GM23338 (cell line): ENCODE measurements at places on chromosomes 6 and 20. TPM values are rescaled to one million over a fixed set of nuclear protein-coding genes. Genes with fewer than 3 reads are reported as not detected.

Gene POPDC3
- 5.1 TPM in 2 replicates for total RNA-seq

Gene LST1
- not detected in 2 replicates for total RNA-seq

Gene ANKS1A
- total RNA-seq = 29.6 and 31.9 TPM in 2 replicates

Gene SIRPG
- total RNA-seq = not detected in 2 replicates

Gene TMC2
- 0.12 TPM in 1 of 2 replicates, not detected in the other for total RNA-seq

Gene TPMT
- 17.5 and 21.6 TPM in 2 replicates for total RNA-seq

Gene ASIP
- not detected in 2 replicates for total RNA-seq

Gene PDE7B
- total RNA-seq = 0.07 TPM in 1 of 2 replicates, not detected in the other

Gene HLA-DOB
- 0.23 TPM in 1 of 2 replicates, not detected in the other for total RNA-seq

Gene SLC13A3
- 8.6 and 9.3 TPM in 2 replicates for total RNA-seq

Gene PACRG
- total RNA-seq = 0.17 and 1.7 TPM in 2 replicates

Gene C4A
- total RNA-seq = 0.97 and 2.4 TPM in 2 replicates

Gene C20orf202
- not detected in 2 replicates for total RNA-seq

Gene ARG1
- not detected in 2 replicates for total RNA-seq

Gene CYP39A1
- 1.8 and 3.5 TPM in 2 replicates for total RNA-seq

Gene C20orf144
- 0.66 TPM in 1 of 2 replicates, not detected in the other for total RNA-seq

Gene B3GALT4
- 1.0 and 2.3 TPM in 2 replicates for total RNA-seq

Gene SSTR4
- total RNA-seq = not detected in 2 replicates

Gene PTCRA
- total RNA-seq = not detected in 2 replicates

Gene SOBP
- 3.0 and 3.1 TPM in 2 replicates for total RNA-seq

Gene PEX7
- total RNA-seq = 13.5 and 24.1 TPM in 2 replicates

Gene RIMS1
- total RNA-seq = 3.9 and 4.0 TPM in 2 replicates

Gene BTNL2
- not detected in 2 replicates for total RNA-seq

Gene MEP1A
- not detected in 2 replicates for total RNA-seq

Gene ZKSCAN8
- total RNA-seq = 21.3 and 22.6 TPM in 2 replicates

Gene IL20RA
- 2.4 and 3.5 TPM in 2 replicates for total RNA-seq

Gene MLN
- not detected in 2 replicates for total RNA-seq

Gene CASS4
- 0.12 TPM in 1 of 2 replicates, not detected in the other for total RNA-seq

Gene HCRTR2
- total RNA-seq = not detected in 2 replicates

Gene RSPO3
- not detected in 2 replicates for total RNA-seq

Gene RIPPLY2
- total RNA-seq = 3.4 and 5.4 TPM in 2 replicates

Gene TRIM31
- not detected in 2 replicates for total RNA-seq

Gene GLP1R
- 3.6 and 3.7 TPM in 2 replicates for total RNA-seq

Gene HAO1
- not detected in 2 replicates for total RNA-seq

Gene OR2B6
- not detected in 2 replicates for total RNA-seq

Gene UBE3D
- total RNA-seq = 28.2 and 31.4 TPM in 2 replicates

Gene ID1
- total RNA-seq = 452 and 479 TPM in 2 replicates

Gene OR2H1
- not detected in 2 replicates for total RNA-seq

Gene GPRC6A
- total RNA-seq = 0.21 TPM in 1 of 2 replicates, not detected in the other

Gene ITPR3
- 29.8 and 31.9 TPM in 2 replicates for total RNA-seq

Gene NEU1
- 41.1 and 47.4 TPM in 2 replicates for total RNA-seq

Gene ZFAND3
- 28.2 and 31.8 TPM in 2 replicates for total RNA-seq

Gene TSHZ2
- 0.49 and 0.89 TPM in 2 replicates for total RNA-seq

Gene HMGN4
- 76.5 and 91.4 TPM in 2 replicates for total RNA-seq

Gene C6orf15
- not detected in 2 replicates for total RNA-seq

Gene CST4
- total RNA-seq = not detected in 2 replicates

Gene FHL5
- not detected in 2 replicates for total RNA-seq

Gene TNXB
- 3.4 and 6.0 TPM in 2 replicates for total RNA-seq

Gene MTG2
- 11.3 and 13.6 TPM in 2 replicates for total RNA-seq

Gene RSPO4
- 0.74 and 2.8 TPM in 2 replicates for total RNA-seq

Gene SLC22A1
- total RNA-seq = 0.10 TPM in 1 of 2 replicates, not detected in the other

Gene KIF13A
- total RNA-seq = 28.2 and 32.8 TPM in 2 replicates
